Kidney (tissue), 22 donors: ENCODE measurements at places on chromosomes 4 and X. TPM values are rescaled to one million over a fixed set of nuclear protein-coding genes. Genes with fewer than 3 reads are reported as not detected.
A peak's percentile ranks its signal among the peaks of the same experiment; 100 is the strongest.

DNA sequence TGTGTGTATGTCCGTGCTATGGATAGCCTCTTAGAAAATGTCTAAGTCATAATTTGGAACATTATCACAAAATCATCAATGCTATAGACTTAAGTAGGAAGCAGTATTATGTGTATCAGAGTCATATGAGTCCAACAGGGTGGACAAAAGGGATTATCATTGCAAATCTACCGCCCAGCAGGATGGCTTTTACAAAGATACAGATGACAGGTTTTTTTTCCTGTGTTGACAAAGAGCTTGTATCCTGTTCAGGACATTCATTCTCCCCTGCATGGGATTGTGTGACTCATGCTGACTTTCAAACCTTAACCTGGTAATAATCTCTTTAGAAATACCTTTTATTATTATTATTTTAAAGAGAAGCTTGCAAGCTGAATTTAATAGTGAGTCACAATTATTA is 310.3 kb upstream of the GNPDA2 start:
- DNase-seq, result no peak

The ITGB1BP2 gene
- 1.8 TPM for total RNA-seq

- DNase-seq, result no peak
Observed at GRCh38 chr4:88333741-88334405, 44.8 kb upstream of the HERC6 start.

DNA sequence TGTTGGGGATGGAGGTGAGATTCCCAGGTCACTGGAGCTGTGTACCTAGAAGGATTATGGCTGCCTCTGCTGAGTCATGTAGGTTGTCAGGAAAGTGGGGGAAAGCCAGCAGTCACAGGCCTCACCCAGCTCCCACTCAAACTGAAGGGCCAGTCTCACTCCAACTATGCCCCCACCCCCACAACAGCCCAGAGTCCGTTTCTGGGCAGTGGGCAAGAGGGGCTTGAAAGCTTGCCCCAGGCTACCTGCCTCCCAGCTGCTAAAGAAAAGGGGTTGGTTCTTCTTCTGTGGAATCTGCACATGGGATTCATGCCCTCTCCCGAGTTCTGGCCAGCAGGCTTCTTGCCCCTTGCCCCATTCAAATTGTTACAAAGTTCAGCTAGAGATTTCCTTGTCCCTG is 116.0 kb upstream of the PGRMC2 start:
- DNase-seq, result no peak

The EXOC1L gene
- not detected for total RNA-seq

GRCh38 chr4:137678796-137679195 is 146.5 kb upstream of the PCDH18 start:
- no peak for DNase-seq

The NCBP2L gene
- total RNA-seq, result not detected

DNA sequence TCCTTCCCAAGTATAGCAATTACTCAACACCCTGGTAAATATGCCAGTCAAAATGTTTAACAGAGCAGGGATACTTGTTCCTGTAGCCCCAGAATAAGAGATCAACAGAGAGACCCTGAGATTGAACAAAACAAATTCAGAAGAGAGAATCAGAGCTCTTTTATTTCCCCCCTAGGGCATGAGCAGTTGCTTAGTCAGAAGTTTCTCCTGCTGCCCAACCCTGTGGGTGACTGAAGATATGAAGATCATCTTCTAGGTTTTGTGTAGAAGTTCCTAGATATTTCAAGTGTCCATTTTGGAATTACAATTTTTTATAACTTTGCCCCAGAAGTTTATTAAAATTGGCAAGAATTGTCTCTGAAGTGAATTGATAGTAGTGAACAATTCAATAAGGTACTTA is 59.1 kb upstream of the RXFP1 start:
- DNase-seq, result no peak

DNA sequence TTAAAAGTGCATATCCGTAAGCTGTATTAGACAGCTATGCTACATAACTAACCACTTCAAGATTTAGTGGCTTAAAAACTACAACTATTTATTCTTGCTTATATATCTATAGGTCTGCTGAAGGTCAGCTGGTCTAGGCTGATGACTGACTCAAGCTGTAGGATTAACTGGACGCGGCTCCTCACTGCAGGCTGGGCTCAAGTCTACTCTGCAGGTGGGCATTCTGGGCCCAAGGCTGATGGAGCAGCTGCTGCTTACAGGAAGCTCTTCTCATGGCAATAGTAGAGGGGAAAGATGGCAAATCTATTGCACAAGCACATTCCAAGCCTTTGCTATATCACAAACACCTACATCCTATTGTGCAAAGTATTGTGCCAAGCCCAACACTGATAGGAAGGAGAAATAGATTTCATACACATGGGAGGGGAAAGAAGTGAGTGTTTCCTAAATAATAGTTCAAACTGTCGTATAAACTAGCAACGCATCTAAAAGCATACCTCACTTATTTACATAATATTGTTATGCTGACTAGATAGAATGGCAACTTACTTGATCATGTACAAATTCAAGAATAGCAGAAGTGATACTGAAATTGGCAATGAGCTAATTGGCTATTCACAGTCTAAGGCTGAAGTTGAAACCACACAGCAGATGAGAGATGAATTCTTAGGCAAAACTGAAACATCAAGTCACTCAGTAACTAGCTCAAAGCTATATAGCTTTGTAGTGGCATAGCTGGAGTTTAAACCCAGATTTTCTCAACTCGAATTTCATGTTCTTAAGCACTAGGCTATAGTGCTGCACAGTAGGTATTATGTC is 263.8 kb downstream of the NKX6-1 start:
- DNase-seq, result no peak

DNA sequence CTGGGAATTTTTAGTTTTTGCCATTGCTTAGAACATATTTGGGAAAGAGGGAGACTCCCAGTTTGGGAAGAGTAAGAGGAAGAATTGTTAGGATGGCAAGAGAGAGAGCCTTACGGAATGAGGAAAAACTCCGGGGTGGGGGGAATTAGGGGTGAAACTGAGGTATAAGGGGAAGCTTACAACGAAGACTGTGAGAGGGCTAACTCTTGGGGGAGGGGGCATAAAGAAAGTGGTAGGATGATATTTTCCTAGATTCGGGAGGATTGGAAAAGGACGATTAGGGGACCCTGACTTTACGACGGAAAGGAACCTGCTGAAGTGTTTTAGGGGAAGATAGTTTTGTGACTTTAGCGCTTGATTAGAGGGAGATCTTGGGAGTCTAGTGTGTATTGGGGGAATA is 86.2 kb upstream of the HPRT1 start:
- no peak for DNase-seq

DNA sequence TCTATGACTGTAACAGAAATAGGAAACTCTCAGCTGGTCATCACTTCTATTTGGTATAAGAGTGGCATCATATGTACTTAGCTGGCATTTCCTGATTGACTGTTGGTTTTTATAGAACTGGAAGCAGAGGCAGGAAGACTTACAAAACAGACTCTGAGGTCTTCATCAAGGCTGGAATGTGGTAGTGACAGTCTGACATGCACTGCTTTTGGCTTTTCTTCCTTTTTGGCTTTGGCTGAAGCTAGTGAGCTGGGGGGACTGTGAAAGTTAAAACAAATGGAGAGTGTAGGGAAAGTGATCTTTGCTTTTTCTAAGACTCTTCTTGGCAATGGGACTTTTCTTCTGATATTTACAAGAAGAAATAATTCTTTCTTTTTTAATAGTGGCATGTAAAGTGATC is 121.1 kb upstream of the SLC4A4 start:
- no peak for DNase-seq

DNA sequence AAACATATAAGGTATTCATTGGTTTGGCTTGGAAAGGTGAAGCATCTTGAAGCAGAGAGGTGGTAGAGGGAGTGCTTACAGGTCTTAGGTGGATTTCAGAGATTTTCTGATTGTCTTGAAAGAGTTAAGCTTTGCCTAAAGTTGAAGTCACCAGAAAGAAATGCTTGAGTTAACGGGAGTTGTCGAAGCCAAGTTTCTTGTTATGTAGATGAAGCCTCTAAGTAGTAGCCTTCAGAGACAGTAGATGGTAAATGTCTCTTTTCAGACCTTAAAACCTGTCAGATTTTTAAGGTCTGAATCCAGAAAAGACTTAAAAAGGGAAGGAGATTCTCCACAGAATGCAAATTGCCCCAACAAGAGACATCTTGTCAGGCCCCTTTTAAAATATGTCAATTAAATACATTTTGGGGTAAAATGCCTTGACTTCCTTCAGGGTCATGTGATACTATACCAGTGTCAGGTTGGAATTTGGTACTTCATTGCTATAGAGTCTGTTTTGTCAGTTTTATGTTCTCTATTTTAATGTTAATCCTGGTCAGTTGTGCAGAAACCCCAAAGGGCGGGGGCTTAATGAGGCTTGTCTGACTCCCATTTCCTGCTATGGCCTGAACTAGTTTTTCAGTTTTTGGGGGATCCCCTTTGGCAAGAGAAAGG is 81.0 kb downstream of the PCDH18 start:
- no peak for DNase-seq

DNA sequence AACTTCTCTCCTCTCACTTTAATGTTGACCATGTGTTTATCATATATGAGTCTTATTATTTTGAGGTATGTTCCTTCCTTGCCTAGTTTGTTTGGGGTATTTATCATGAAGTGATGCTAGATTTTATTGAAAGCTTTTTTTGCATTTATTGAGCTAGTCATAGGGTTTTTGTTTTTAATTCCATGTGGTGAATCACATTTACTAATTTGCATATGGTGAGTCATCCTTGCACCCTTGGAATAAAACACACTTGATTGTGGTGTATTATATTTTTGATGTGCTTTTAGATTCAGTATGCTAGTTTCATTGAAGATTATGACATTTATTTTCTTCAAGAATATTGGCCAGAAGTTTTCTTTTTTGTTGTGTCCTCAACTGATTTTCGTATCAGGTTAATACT is 464.6 kb downstream of the PCDH18 start:
- no peak for DNase-seq

DNA sequence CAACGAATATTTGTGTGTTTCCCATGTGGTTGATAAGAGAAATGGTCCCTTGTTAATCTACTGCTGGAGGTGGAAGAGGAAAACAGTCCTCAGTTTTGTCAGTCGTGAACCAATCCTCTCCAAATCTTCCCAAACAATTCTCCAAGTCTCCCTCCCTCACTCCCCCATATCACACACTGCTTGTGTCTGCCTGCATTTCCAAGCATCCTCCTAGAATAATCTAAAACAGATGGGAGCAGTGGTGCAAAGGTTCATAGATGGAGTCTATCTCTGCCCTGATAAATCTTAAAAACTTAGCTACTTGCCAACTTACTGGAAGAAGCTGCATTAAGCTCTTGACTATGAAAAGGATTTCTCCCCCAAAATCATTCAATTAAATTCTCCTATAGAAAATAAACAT is 43.7 kb upstream of the SH3KBP1 start:
- DNase-seq, result no peak

The ARMCX2 gene
- total RNA-seq, result 44.0 TPM

GRCh38 chr4:8847764-8848163 is 23.9 kb downstream of the HMX1 start:
- DNase-seq, result peak; percentile 36

DNA sequence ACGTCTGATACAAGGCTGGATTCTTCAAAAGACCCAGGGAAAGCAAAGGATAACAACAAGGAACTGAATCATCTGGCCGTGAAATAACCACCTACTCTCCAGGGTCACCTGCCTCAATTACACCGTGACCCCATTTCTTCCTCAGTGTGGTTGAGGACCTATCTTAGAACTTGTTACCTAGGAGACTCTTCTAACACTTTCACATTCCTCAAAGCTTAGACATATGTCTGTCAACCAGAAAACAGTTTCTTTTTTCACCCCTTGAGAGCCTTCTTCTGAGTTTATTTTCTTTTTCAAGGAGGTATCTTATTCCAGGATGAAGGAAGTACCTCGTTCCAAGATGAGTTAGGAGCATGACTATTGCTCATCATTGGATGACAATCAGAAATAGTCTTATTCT is 337.8 kb downstream of the ARHGAP24 start:
- DNase-seq, result no peak

The HEPH gene
- total RNA-seq, result 14.4 TPM

DNA sequence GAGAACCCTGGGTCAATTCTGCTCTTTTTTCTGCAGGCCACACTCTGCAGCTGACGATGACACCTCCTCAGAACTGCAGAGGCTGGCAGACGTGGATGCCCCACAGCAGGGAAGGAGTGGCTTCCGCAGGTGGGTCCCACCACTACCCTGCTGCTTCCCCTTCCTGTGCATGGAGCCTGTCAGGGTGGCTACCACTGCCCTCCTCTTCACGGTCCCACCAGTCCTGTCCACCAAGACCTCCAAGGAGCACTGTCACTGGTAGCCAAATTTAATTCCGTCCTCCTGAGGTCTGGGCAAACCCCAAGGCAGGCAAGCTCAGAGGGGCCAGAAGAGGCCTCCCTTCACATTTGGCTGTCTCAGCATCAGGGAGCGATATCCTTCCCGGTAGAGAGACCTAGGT is 4.2 kb downstream of the CNGA2 start:
- no peak for DNase-seq

DNA sequence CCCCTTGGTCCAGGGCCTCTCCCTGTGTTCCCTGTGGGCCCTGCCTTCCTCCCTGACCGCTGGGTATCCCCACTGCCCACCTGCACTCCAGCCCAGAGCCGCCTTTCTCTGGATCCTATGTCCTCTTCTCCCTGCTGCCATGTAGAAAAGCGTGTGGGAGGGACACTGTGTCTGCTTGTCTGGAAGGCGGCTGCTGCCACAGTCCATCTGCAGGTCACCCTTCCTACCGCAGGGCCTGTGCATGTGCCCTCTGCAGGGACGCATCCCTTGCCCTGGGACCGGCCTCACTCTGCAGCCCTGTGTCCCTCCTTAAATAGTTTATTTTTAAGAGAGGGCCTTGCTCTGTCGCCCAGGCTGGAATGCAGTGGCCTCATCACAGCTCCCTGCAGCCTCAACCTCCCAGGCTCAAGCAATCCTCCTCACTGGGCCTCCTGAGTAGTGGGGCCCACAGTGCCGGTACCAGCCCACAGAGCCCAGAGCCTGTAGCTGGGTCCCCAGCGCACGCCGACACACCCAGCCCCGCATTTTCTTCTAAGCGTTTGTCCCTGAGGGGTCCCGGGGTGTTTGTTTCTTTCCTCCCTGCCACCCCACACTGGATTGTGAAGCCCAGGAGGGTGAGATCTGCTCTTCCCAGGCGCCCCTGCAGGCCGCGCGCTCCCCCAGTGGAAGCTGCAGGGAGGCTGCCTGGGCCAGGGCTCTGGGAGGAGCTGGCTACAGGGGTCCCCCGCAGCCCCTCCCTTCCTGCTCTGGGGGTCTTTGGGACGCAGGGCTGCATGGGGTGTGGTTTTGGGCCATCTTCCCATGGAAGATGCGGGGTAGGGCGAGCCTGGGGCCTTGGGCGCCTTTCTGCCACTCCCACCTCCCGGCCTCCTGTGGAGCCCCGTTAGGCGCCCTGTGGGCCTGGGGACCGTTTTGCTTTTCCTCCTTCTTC is 12.8 kb upstream of the NAT8L start:
- no peak for DNase-seq
